ENCODE measurements at places on chromosomes 7 and 10.

GRCh38 chr10:96714031-96714590, 6.2 kb downstream of the PIK3AP1 start:
- no peak for DNase-seq

DNA sequence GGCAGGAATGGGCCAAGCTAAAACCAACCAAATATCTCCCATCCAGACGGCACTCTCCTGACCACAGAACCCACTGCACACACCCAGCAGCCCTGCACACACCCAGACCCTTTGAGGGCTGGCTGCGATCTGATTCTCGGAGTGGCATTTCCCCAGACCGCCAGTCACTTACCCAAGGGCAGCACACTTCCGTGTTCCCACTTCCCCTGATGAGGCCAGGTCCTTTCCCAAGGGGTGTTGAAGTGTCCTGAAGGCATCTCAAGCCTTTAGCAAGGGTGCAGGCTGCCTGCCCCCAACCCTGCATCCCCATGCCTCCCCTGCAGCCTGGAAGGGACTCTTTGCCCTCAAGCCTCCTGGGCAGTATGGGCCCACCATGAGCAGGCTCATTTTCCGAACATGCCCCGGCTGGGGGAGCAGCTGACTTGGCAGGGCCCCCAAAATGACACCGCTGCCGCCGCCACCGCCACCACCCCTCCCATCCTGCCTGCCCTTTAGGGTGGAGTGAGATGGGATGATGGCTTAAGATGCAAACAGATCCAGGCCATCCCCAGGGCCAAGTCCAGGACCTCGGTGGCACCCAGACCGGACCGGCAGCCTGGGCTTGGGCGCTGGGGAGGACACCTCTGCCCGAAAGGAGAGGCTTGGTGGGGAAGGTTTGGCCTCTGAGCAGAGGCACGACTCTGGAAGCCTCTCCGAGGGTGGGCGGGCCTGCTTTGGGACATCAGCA, 159.8 kb downstream of the NRF1 start:
- no peak for DNase-seq

- DNase-seq = no peak
These were observed 7.6 kb upstream of the GPAM start for GRCh38 chr10:112191041-112191590.

DNA sequence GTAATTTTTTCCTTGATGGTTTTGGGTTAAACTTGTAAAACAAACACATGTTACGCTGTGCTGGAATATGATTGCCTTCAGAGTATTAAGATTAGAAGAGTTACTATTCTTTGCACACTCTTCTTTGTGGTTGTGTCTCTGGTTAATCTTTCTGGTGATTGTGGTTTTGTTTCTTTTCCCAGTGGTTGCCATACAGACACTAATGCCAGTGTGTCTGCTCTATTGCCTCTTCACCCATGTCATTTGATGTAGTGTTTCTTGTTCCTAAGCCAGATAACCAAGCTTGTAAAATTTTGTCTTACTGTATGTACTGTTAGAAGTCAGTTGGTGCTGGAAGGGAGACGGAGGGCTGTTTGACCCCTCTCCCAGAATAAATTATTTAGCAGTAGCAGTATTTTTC, 124.8 kb downstream of the PHTF2 start:
- DNase-seq = no peak

DNA sequence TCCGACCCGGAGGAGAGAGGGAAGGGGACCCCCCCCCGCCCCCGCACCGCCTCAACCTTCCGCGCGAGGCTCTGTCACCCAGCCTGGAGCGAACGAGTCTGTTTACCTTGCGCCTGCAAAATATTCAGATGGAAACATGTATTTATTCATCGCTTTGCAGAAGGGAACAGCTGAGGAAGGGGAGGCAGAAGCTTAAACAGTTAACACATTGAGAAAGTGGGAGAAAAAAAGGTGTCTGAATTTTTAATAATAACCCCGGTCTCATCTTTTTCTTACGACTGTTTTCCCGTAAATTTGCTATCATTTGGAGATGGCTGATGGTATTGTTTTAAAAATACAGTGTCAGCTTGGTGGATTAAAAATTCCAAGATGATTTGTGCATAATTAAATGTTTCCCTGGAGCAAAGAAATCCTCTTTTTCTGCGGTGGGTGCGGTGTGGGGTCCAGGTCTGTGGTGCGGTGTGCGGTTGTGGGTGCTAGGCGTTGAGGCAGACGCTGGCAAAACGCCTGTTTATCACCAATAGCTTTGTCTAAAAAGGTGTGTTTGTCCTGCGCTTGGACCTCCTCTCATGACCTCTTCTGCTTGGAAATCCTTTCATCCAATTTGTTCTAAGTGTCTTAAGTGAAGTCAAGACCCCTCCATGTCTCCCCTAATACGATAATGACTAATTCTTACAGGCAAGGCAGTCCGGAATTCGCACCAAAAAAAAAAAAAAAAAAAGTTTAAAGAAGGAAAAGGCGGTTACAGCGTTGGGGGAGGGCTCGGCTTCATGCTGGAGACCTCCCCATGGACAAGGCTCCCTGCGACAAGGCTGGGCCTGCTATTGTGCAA, 1.6 kb downstream of the UNCX start:
- no peak for DNase-seq

DNA sequence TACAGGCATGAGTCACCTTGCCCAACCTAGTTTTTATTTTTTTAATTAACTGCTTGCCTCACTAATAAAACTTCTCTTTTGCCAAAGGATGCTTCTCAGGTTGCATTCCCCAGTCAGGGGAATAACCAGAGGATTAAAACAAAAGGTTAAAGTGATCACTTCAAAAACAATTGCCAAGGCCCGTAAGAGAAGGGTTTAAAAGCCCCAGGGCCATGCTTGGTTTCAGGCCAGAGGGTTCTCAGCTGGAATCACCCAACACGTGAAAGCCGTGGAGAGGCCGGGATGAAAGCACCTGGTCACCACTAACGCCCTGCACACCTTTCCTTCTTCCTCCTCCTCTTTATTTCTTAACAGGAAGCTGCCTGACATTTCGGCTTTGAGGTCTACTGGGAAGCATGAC, 587.5 kb downstream of the PTPRN2 start:
- DNase-seq = no peak

DNA sequence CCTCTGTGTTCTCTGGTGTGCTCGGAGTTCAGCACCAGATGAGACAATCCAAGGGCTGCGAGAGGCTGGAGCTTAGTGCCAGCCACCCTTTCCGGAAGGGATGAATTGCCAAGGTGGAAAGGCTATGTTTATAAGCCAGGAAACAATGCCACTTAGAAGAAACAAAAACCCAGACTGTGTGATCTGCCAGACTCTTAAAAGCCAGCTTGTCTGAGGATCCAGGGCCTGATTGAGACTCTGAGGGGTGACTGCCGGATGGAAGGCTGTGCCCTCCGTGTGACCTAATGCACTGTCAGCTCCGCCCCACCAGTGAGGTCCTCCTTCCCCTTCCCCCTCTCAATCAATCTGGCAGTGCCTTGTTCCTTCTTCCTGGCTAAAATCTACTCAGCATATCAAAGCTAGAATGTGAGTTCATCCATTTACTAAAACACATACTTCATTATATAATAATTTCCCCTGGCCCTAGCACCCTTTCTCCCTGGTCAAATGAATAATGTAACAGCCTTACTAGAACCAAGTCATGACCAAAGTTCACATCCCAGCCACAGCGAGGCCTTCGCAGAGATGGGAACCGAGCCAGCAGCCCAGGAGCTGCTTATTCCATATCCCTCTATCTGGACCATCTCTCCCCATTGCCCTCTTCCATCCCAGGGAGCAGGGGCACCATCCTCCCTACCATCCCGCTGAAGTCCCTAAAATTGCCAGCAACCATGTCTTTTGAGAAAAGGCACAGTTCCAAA, 25.5 kb downstream of the FAM107B start:
- DNase-seq = no peak

- no peak for DNase-seq
These were observed 71.1 kb downstream of the SLC37A3 start for GRCh38 chr7:140327261-140327661.

GRCh38 chr10:132714986-132715775, 70.8 kb downstream of the NKX6-2 start:
- DNase-seq = no peak

DNA sequence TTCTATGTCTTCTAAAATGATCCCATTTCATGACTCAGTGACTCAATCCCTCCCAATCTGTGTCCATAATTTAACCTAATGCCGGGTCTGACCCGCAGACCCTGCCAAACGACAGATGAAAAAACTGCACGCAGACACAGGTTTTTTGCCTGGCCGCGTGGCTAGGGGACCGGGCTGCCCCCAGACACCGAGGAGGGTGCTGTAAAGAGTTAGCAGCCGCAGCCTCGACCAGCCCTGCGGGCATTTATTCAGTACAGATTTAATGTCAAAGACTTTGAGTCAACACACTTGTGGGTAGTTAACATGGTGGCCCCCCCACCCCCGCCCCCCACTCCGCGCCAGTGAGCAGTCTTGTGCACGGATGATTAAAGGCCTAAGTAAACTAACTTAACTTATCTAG, 1324.7 kb downstream of the GATA3 start:
- no peak for DNase-seq

GRCh38 chr7:131027287-131027773, 293.3 kb upstream of the KLF14 start:
- no peak for DNase-seq

DNA sequence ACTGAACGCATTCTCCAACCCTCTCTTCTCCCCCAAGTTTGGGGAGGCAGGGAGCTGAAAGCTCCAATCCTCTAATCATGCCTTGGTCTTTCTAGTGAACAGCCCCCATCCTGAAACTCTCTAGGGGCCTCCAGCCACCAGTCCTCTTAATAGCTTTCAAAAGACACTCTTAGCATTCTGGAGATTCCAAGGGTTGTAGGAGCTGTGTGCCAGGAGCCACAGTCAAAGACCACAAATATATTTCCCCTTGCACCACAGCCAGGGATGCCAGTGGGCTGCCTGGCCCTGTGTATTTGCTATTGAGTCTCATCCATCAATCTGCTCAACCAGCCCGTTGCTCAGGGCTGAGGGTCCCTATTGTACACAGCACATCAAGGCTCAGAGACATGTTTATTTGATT, 18.5 kb upstream of the MLXIPL start:
- no peak for DNase-seq

- no peak for DNase-seq
These were observed 551 bp downstream of the GRIFIN start for GRCh38 chr7:2475678-2476015.

DNA sequence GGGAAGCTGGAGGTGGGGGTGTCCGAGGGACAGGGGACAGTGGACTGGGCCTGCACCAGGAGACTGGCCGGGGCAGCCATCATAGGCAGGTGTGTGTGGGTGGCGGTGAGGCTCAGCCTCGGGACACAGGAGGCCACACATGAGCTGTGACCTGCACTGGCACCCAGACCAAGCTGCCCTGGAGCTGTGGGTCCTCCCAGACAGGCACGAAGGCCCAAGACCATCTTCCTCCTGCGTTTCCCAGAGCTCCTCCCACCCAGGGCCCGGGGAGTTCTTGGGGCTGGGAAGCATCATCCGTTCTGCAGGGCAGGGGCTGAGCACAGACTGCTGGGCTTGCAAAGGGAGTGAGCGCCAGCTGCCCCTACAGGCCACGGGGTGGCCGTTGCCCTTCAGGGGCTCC, 87.4 kb downstream of the PDGFA start:
- no peak for DNase-seq

GRCh38 chr7:30470771-30471170, 7.8 kb downstream of the NOD1 start:
- DNase-seq = no peak

GRCh38 chr7:39086638-39087360, 109.1 kb downstream of the POU6F2 start:
- DNase-seq = no peak

DNA sequence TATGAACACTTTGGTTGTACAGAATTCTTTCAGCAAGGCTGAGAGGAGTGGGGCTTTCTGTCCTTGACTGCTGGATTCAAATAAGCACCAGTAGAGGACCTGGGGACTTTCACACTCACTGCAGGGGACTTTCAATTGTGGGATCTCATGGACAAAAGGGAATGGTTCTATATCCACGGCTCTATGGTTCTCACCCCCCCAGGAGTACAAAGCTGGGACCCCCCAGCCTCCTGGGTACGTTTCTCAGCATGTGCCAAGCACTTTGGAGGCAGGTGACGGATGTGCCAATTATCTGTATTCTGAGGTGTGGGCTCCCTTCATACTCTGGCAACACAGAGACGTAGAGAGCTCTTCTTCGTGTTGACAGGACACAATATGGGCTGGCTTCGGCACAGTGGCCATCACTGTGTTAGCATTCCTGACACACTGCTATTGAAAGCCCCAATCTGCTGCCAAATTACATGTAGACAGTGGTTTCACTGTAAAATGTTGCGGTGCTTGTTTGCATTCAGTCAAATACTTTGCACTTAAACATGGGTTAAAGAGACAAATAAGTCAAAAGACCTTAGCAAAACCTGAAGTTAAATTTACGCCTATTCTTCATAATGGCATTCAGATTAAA, 92.7 kb upstream of the SAMD8 start:
- DNase-seq = no peak

DNA sequence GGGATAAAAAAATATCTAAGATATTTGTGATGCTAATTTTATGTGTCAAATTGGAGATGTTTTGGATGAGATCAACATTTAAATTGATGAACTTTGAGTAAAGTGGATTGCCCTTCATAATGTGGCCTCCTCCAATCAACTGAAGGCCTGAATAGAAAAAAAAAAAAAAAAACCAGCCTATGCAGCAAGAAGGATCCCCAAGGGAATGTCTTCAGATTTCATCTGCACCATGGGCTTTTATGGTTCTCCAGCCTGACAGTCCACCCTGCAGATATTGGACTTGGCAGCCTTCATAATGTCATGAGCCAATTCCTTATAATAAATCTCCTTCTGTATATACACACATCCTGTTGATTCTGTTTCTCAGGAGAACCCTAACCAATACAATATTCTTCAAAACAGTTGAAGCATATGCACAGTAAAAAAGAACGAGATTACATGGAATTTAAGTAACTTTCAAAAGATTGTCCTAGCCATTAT, 316.9 kb upstream of the PLXDC2 start:
- DNase-seq = no peak

GRCh38 chr10:3926258-3926657, 141.2 kb upstream of the KLF6 start:
- DNase-seq = no peak

GRCh38 chr7:24336461-24336860, 52.5 kb downstream of the NPY start:
- DNase-seq = no peak

- DNase-seq = no peak
These were observed 52.5 kb downstream of the NCAPG2 start for GRCh38 chr7:158651968-158652565.

Data from GM12892 (cell line).